ENCODE measurements at places on chromosomes 2 and 18.

DNA sequence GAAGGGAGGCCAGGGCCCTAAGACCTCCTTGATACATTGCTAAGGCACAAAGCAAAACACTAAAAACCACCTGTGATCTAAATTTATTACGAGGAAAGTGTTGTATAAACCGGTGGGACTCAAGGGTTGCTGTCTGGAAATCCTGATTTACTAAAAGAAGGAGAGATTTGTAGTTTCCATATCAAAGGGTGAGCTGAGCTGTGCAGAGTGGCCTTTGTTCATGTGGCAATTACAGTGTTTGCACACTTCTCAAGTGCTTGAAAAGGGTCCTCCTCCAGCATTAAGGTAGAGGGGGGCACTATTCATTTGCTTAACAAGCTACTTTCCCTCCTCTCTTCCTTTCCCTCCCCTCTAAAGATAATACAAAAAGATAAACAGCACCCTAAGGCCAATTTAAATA lies 30.5 kb upstream of the ITGA4 start:
- H3K4me3 ChIP-seq, result no peak overlapping the region
- H3K4me1 ChIP-seq, result peaks cover 5% of the 10 kb centered on the region
- H3K27me3 ChIP-seq, result no peaks in the 10 kb centered on the region
- DNase-seq, result no peak

DNA sequence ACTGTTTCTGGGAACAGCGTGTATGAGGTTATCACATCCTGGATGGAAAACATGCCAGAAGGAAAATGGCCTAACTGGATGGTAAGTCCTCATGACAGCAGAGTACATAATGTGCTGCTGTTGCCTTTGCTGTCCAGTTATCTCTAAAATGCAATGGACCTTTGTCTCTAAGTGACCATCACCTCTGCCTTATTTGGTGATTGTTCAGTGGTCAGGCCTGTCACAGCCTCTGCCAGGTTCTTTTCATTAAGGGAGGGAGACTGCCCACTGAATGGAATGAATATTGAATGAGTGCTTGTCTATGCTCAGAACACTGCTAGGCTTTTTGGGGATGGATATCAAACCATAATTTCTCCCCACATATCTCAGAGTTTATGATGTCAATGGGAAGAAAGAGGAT lies 29.0 kb downstream of the SLC3A1 start:
- H3K4me3 ChIP-seq, result no peak overlapping the region
- no peaks in the 10 kb centered on the region for H3K4me1 ChIP-seq
- H3K27ac ChIP-seq, result no peak overlapping the region
- H3K27me3 ChIP-seq, result no peaks in the 10 kb centered on the region
- no peak for DNase-seq
- H3K36me3 ChIP-seq, result no peaks in the 10 kb centered on the region

DNA sequence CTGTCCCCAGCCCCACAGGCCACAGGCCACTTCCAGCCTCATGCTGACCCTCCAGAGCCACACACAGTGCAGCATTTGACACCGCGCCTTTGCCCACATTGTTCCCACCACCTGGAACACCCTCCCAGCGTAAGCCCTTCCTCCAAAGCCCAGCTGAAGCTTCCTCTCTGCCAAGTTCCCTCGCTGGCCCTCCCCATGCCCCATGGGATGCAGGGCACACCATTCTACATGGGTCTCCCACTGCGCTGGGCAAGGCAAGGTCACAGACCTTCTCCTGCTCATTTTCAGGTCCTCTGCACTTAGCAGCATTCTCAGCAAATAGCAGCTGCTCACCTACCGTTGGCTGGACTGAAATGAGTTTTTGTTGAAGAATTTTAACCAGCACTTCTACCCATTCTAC lies 455.5 kb downstream of the EIPR1 start:
- no peaks in the 10 kb centered on the region for H3K4me1 ChIP-seq
- no peak for DNase-seq
- no peaks in the 10 kb centered on the region for H3K27me3 ChIP-seq
- no peak overlapping the region for H3K27ac ChIP-seq
- H3K4me3 ChIP-seq, result no peak overlapping the region

- H3K4me1 ChIP-seq, result no peaks in the 10 kb centered on the region
- H3K27ac ChIP-seq, result no peak overlapping the region
- no peak overlapping the region for H3K4me3 ChIP-seq
- DNase-seq, result no peak
- H3K27me3 ChIP-seq, result no peaks in the 10 kb centered on the region
- H3K36me3 ChIP-seq, result no peaks in the 10 kb centered on the region
Observed at GRCh38 chr2:239593455-239593854, 192.6 kb upstream of the HDAC4 start.

- DNase-seq, result no peak
- H3K36me3 ChIP-seq, result no peaks in the 10 kb centered on the region
- H3K27ac ChIP-seq, result no peak overlapping the region
Observed at GRCh38 chr2:84194949-84195644, 264.0 kb downstream of the SUCLG1 start.

DNA sequence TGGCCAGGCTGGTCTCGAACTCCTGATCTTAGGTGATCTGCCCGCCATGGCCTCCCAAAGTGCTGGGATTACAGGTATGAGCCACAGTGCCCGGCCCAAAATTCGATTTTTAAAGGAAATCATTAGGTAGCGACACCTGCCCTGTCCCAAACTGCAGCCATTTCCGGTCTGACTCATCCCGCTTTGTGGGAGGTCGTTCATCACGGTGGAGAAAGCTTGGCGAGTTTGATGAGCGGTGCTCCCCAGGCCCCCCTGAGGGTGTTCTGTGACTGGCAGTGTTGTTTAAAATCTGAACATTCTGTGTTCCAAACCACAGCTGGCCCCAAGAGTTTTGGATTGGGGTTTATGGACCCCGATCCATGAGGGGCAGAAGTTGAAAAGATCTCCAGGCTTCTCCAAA lies 53.0 kb upstream of the GLI2 start:
- H3K4me1 ChIP-seq, result no peaks in the 10 kb centered on the region
- H3K27me3 ChIP-seq, result no peaks in the 10 kb centered on the region
- no peak overlapping the region for H3K4me3 ChIP-seq
- H3K36me3 ChIP-seq, result no peaks in the 10 kb centered on the region

- no peak overlapping the region for H3K27ac ChIP-seq
- DNase-seq, result peak; percentile 46
- H3K4me3 ChIP-seq, result no peak overlapping the region
- H3K36me3 ChIP-seq, result no peaks in the 10 kb centered on the region
Observed at GRCh38 chr2:20411361-20411894, 35.4 kb upstream of the RHOB start.

- H3K27me3 ChIP-seq, result no peaks in the 10 kb centered on the region
- no peaks in the 10 kb centered on the region for H3K36me3 ChIP-seq
- DNase-seq, result no peak
- H3K27ac ChIP-seq, result no peak overlapping the region
Observed at GRCh38 chr2:167592441-167592840, 655.0 kb downstream of the STK39 start.

- no peak overlapping the region for H3K27ac ChIP-seq
- H3K4me1 ChIP-seq, result peaks cover 10% of the 10 kb centered on the region
- no peak overlapping the region for H3K4me3 ChIP-seq
- H3K27me3 ChIP-seq, result no peaks in the 10 kb centered on the region
Observed at GRCh38 chr2:8324901-8325300, 357.0 kb upstream of the ID2 start.

DNA sequence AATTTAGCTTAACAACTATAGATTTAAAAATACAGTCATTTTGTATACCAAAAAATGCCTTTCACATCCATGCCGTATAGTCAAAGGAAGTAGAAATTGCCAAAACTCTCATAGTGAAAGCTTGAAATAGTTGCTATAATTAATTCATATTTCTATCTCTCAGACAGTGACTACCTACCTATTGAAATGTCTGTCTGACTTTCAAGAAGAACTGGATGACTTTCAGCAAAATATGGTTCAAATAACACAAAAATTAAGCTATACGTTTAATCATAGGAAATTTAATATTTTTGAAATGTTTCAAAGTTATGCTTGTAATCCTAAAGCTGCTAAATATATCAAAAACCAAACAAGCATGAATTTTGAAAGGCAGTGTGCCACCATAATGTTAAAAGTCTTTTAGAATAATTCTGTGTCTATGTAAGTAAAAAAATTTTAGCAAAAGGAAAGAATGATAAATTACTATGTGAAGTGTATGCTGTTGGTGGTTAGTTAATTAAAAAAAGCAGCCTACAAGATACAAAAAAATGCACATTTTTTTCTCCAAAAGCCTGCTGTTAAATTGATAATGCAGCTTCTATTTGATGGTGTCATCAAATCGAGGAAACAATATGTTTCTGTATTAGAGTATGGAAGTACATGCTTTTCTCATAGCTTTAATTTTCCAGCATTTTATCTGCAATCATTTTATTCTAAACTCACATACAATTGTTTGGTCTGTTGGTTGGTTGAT lies 57.7 kb upstream of the ST6GAL2 start:
- H3K4me3 ChIP-seq, result no peak overlapping the region
- no peak for DNase-seq
- H3K27me3 ChIP-seq, result no peaks in the 10 kb centered on the region
- no peaks in the 10 kb centered on the region for H3K4me1 ChIP-seq

- H3K36me3 ChIP-seq, result no peaks in the 10 kb centered on the region
- no peaks in the 10 kb centered on the region for H3K4me1 ChIP-seq
- no peaks in the 10 kb centered on the region for H3K27me3 ChIP-seq
- H3K27ac ChIP-seq, result no peak overlapping the region
- no peak overlapping the region for H3K4me3 ChIP-seq
Observed at GRCh38 chr2:159939946-159940345, 122.5 kb downstream of the PLA2R1 start.

GRCh38 chr2:240797914-240798313 lies 22.1 kb downstream of the KIF1A start:
- H3K4me1 ChIP-seq, result no peaks in the 10 kb centered on the region
- H3K27me3 ChIP-seq, result peaks cover 5% of the 10 kb centered on the region
- H3K27ac ChIP-seq, result no peak overlapping the region
- H3K36me3 ChIP-seq, result no peaks in the 10 kb centered on the region

DNA sequence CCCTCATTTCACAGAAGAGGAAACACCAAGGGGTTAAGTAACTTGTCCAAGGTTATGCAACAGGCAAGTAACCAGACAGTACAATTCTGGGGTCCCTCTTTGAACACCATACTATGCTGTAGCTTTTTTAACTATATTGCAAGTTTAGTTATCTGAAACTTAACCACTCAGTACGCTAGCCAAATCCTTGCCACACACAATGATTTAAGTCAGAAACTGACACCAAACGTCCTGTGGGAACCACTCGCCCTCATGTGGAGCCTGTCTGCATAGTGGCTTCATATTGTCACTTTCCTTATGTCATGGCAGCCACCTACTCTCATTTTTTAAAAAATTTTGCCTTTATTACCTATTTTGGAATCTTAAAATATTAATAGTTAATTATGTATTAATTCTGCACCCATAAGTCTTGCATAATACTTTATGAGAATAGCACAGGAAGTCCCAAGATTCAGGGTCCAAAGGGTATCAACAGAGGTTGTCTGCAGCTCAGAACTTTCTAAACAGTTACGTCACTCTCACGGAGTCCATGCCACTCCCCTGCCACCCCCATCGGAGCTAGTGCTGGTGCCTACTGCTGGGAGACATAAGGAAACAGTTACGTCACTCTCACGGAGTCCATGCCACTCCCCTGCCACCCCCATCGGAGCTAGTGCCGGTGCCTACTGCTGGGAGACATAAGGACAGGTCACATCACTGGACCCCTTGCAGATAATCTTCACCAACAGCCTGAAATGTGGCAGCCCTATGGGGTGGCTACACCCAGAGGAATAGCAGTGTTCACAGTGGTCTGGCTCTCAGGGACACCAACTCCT lies 99.0 kb downstream of the L3MBTL4 start:
- no peaks in the 10 kb centered on the region for H3K4me1 ChIP-seq
- no peaks in the 10 kb centered on the region for H3K27me3 ChIP-seq
- H3K4me3 ChIP-seq, result no peak overlapping the region

DNA sequence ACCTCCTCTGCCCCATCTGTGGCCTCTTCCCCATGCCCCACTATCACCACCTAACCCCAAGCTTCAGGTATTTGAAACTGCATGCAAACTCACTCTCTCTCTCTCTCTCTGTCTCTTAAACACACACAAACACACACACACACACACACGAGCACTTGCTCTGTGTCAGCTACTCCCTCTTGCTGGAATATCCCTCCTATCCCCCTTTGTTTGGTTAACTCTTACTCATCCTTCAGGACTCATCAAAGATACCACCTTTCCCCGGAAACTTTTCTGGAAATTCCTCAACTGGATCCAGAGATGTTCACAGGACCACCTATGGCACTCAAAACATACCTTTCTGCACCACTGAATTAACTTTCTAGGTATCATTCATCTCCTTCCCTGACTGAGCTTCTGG lies 222.8 kb upstream of the TMEM200C start:
- no peak overlapping the region for H3K4me3 ChIP-seq
- no peaks in the 10 kb centered on the region for H3K27me3 ChIP-seq
- no peaks in the 10 kb centered on the region for H3K36me3 ChIP-seq
- DNase-seq, result no peak
- no peaks in the 10 kb centered on the region for H3K4me1 ChIP-seq
- no peak overlapping the region for H3K27ac ChIP-seq

- no peaks in the 10 kb centered on the region for H3K4me1 ChIP-seq
- no peak overlapping the region for H3K4me3 ChIP-seq
- no peak for DNase-seq
- no peaks in the 10 kb centered on the region for H3K27me3 ChIP-seq
- H3K36me3 ChIP-seq, result no peaks in the 10 kb centered on the region
Observed at GRCh38 chr2:58708565-58708964, 467.4 kb upstream of the FANCL start.

GRCh38 chr2:88698498-88699233 lies 7.2 kb downstream of the RPIA start:
- H3K36me3 ChIP-seq, result peaks cover 6% of the 10 kb centered on the region
- DNase-seq, result no peak
- H3K4me3 ChIP-seq, result no peak overlapping the region
- peaks cover 21% of the 10 kb centered on the region for H3K4me1 ChIP-seq
- no peak overlapping the region for H3K27ac ChIP-seq
- H3K27me3 ChIP-seq, result no peaks in the 10 kb centered on the region

- no peak within 1 kb of the TSS for H3K4me3 ChIP-seq
- H3K4me1 ChIP-seq, result no peaks in the 10 kb centered on the region
- H3K27me3 ChIP-seq, result peaks cover 13% of the 10 kb centered on the region
- DNase-seq, result no peak
Observed at GRCh38 chr18:79797518-79798345, at the start of gene KCNG2. KCNG2 (plus strand) TSS chr18:79797938; CDS start chr18:79863668, 65,730 bp downstream.

- H3K4me1 ChIP-seq, result no peaks in the 10 kb centered on the region
- no peak overlapping the region for H3K27ac ChIP-seq
- DNase-seq, result no peak
- no peaks in the 10 kb centered on the region for H3K36me3 ChIP-seq
Observed at GRCh38 chr2:212330263-212330662, 208.3 kb downstream of the ERBB4 start.

GRCh38 chr2:8216397-8216796 lies 465.5 kb upstream of the ID2 start:
- H3K36me3 ChIP-seq, result no peaks in the 10 kb centered on the region
- no peaks in the 10 kb centered on the region for H3K4me1 ChIP-seq
- no peaks in the 10 kb centered on the region for H3K27me3 ChIP-seq
- H3K4me3 ChIP-seq, result no peak overlapping the region
